ENCODE measurements at places on chromosomes 1 and 21.

DNA sequence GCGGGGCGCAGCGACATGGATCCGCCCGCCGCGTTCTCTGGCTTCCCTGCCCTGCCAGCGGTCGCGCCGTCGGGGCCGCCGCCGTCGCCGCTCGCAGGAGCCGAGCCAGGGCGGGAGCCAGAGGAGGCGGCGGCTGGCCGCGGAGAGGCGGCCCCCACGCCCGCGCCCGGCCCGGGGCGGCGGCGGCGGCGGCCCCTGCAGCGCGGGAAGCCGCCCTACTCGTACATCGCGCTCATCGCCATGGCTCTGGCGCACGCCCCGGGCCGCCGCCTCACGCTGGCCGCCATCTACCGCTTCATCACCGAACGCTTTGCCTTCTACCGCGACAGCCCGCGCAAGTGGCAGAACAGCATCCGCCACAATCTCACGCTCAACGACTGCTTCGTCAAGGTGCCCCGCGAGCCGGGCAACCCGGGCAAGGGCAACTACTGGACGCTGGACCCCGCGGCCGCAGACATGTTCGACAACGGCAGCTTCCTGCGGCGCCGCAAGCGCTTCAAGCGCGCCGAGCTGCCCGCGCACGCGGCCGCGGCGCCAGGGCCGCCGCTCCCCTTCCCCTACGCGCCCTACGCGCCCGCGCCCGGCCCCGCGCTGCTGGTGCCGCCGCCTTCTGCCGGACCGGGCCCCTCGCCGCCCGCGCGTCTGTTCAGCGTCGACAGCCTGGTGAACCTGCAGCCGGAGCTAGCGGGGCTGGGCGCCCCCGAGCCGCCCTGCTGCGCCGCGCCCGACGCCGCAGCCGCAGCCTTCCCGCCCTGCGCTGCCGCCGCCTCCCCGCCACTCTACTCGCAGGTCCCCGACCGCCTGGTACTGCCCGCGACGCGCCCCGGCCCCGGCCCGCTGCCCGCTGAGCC, 459 bp downstream of the FOXE3 start:
- peak; percentile 45 for DNase-seq

DNA sequence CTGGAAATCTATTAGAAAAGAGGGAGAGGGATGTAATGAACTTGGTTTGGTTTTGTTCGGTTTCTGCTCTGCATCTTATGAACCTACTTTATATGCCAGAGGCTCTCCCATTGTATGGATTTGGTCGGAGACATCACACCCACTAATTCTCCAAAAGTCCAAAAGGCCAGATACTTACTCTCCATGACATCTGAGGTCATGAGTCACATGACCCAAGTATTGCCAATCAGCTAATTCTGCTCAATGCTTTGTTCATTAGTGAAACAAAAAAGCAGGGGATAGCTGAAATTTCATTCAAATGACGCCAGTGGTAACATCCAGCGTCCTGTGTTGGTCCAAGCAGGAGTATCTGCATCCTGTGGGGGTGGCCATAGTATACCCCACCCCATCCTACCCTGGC, 173.6 kb downstream of the TRIM33 start:
- no peak for DNase-seq

DNA sequence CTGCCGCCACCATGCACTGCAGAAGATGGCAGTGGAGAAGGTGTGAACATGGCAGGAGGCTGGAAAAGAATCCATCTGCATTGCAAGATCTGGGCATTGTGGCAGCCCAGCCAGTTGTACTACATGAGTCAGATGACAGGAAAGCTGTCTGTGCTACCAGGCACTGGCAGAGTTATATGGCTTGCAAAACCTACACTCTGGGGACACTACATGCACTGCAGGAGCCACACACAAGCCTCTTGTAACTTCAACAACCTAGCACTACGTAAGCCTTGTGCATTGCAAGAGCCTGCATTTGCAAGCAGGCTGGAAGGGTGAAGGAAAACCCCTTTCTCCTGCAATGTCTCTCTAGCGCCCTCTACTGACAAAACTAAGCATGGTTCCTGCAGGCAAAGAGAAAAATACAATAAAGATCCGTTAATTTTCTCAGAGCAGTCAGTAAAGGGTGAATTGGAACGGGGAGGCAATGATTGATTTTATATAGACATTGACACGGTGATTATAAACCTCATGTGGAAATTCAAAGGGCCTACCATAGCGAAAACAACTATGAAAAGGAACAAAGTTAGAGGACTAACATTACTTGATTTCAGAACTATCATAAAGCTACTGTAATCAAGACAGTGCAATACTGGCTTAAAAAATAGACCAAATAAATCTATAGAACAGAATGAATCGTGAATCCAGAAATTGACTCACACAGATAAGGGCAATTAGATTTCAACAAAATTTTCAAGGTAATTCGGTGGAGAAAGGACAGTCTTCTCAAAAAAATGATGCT, 26.2 kb upstream of the DYNLT5 start:
- peak; percentile 58 for DNase-seq

DNA sequence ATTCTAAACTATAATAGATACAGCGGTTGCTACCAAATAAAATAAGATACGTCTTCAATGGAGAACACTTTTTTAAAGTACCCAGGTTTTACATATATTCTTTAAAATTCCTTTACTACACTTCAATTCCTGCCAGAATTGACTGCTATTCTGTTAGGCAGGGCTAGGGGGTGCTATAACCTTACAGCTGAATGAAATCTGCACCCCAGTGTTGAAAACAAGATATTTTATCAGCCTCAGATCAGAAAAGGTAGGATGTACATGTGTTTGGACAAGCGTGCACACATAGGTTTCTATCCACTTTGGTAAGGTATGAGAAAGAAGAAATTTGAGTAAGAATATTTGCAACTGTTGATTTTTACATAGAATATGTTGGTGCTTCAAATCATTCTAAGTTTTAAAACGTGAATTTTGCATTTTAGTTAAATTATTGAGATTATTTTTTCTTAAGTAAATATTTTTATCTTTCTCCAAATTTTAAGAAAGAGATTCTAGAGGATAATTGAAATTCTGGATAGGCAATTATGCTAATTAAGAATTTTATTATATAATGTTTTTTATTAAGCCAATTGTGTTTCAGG, 490.8 kb upstream of the ADGRL4 start:
- DNase-seq, result peak; percentile 14

GRCh38 chr21:42846221-42846620, 33.1 kb downstream of the WDR4 start:
- DNase-seq, result no peak

DNA sequence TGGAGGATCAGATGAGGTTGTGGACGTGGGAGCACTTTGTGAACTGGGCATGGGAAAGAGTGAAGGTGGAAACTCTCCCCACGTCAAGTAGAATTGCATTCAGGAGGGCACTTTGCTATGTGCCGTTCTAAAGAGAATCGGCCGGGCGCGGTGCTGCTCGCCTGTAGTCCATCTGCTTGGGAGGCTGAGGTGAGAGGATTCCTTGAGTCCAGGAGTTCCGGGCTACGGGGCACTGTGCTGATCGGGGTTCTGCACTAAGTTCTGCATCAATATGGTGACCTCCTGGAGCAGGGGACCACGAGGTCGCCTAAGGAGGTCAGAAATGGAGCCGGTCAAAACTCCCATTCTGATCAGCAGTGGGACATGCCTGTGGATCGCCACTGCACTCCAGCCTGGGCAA, 141.9 kb downstream of the PEX14 start:
- DNase-seq, result no peak

DNA sequence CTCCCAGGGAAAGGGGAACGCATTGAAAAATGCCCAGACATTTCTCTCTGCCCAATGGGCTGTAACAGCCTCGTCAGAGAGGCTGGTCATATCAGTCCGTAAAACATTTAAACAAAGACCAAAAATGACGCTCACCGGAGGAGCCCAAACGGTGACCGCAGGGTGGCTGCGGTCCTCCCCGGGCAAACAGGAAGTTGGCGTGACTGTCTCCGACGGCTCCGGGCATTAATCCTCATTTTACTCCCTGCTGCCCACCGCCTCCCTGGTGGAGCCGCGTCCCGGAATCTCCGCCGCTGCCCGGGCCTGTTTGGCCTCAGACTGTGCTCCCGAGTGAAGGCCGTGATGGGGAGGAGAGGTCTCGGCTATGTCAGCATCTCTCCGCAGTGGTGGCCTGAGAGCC, 9.9 kb downstream of the PRDM16 start:
- DNase-seq, result peak; percentile 57

DNA sequence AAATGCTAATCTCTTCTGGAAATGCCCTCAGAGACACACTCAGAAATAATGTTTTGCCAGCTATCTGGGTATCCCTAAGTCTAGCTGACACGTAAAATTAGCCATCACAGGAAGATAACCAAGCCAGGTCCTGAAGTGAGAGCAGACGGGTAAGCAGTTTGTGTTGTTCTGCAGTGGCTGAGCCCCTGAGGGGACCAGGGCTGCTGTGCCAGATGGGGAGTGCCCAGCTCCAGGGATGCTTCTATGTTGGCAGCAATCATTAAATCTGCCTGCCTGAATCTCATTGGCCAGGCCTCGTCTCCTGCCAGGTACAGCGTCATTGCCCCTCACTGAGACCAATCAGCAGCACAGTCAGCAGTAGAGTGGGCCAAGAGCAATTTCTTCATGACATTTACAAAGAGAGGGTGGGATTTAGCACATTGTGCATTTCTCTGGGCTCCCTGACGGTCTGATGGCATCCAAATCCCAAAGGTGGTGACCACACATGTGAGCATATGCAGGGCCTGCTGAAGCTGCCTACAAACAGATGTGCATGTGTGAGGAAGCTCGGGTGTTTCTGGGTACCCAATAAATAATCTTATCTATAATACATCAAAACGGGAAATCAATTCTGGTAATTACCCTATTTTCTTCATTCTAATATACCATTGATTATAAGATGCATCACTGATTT, 58.7 kb upstream of the LRRN2 start:
- no peak for DNase-seq

- no peak for DNase-seq
Observed at GRCh38 chr1:59819566-59820438, 5.1 kb downstream of the HOOK1 start.

DNA sequence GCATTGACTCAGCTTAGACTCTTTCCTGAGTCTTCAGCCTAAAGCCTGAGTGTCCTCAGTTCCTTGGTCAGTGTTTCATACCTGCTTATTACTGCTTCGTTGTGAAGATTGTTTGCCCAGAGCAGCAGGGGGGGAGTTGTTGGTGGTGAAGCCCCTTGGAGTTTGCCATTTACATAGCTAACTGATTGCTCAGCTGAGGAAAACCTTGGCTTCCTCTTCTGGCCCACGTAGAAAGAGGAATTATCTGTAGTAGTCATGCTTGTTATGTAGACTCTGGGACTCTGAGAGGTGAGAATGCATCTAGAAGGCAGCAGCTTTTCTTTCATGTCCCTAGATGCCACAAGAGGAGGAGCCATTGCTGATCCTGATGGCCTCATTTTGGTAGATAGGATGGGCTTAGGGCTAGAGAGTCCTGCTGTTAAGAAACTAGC, 125.9 kb downstream of the MAST2 start:
- peak; percentile 92 for DNase-seq

- no peak for DNase-seq
Observed at GRCh38 chr1:229657993-229658755, 32.1 kb downstream of the URB2 start.

DNA sequence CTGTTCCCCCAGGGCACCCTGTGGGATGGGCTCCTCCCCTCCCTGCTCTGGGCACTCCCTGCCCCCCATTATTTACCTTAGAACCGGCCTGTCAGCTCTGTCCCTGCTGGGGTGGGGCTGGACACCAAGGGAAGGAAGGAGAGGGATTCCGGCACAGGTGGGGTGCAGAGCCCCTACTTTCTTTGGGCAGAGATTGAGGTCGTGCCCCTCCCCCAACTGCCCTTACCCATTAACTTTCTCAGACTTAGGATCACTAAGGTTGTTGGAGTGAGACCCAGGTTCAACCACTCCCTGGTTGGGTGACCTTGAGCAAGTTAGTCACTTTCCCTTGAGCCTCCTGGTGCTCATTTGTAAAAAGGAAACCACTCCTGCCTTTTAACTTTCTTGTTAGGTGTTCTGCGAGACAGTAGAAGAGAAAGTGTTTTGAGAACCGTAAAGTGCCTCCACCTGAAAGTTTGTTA, 57.0 kb upstream of the SYNC start:
- DNase-seq, result no peak

- DNase-seq, result no peak
Observed at GRCh38 chr21:25560271-25560685, 47.0 kb downstream of the MRPL39 start.

GRCh38 chr1:187070076-187070475, 241.3 kb downstream of the PLA2G4A start:
- peak; percentile 44 for DNase-seq

GRCh38 chr1:241813768-241814320, 34.2 kb upstream of the EXO1 start:
- no peak for DNase-seq

DNA sequence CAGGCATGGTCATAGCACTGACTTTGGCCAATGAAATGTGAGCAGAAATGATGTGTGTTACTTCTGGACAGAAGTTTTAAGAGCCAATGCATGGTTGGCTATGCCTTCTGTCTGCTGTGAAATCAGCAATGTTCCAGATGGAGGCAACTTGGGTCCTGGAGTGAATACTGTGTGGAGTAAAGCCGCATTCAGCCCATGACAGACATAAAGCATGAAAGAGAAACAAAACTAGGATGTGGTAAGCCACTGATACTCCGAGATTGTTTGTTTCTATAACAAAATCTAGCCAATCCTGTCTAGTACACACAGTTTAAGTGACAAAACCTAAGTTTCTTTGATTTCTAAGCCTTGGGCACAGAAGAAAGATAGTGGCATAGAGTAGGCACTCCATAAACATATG, 47.1 kb upstream of the ARHGAP29 start:
- peak; percentile 45 for DNase-seq

DNA sequence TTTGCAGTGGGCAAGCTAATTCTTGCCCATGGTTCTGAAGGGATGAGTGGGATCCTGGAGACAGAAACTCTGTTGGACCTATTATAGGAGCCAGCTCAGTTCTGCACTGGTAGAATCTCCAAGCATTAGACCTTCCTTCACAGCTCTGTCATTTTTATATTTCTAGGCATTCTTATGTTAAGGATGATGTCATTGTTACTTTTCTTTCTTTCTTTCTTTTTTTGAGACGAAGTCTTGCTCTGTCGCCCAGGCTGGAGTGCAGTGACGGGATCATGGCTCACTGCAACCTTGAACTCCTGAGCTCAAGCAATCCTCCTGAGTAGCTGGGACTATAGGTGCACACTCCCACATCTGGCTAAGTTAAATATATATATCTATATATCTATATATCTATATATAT, 7.5 kb downstream of the PFKFB2 start:
- DNase-seq, result no peak

GRCh38 chr1:33719771-33720670, 143.9 kb upstream of the HMGB4 start:
- DNase-seq, result no peak

- DNase-seq, result no peak
Observed at GRCh38 chr1:1206376-1206965, at the start of gene TNFRSF18. Gene TNFRSF18 (minus strand): TSS chr1:1206592. CDS start chr1:1206571, 21 bp downstream.

DNA sequence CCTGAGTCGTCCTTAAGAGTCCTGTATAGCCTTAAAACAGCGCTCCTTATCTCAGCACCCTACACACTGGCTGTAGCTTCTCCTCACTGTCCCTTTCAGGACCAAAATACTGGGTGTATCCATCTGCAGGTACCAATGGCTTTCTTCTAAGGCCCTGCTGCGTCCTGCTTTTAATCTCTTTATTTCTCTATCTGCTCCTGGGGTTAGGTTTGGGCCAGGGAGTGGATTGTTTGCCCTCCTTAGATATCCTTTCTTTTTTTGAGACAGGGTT, 12.1 kb downstream of the IL6R start:
- DNase-seq, result no peak

- no peak for DNase-seq
Observed at GRCh38 chr1:234208791-234209190, 164.5 kb upstream of the COA6 start.

All from Daoy (cell line).